ENCODE measurements at places on chromosomes 11 and 22.

- H3K36me3 ChIP-seq = no peaks in the 10 kb centered on the region
- no peaks in the 10 kb centered on the region for H3K27me3 ChIP-seq
- H3K4me1 ChIP-seq = no peaks in the 10 kb centered on the region
Measured at GRCh38 chr11:58926695-58927094, 12.6 kb upstream of the GLYATL1 start.

- no peaks in the 10 kb centered on the region for H3K4me1 ChIP-seq
- DNase-seq = no peak
- no peaks in the 10 kb centered on the region for H3K36me3 ChIP-seq
- no peak overlapping the region for H3K4me3 ChIP-seq
- no peaks in the 10 kb centered on the region for H3K27me3 ChIP-seq
Measured at GRCh38 chr11:121672630-121673487, 220.1 kb upstream of the SORL1-AS1 start.

- H3K36me3 ChIP-seq = no peaks in the 10 kb centered on the region
- no peak overlapping the region for H3K4me3 ChIP-seq
- H3K27ac ChIP-seq = no peak overlapping the region
- DNase-seq = no peak
- H3K4me1 ChIP-seq = peaks cover 5% of the 10 kb centered on the region
- H3K27me3 ChIP-seq = no peaks in the 10 kb centered on the region
Measured at GRCh38 chr11:12155696-12156095, 45.3 kb downstream of the MICAL2 start.

DNA sequence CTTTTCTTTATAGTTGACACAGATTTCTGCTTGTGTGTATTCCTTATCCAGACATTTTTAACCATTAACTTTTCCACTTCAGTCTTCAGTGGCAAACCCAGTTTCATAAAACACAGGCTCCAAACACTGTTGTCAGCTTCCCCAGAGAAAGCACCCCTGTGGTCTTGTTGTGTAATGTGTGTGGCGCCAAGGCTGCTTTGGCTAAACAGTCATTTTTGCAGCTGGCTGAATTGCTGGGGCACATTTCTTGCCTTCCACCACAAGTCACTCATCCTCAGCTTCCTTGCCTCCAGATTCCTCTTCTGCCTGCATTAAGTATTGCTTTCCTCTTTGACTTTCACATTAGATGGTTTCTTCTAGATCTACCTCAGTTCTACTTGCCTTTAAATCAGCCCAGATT lies 40.5 kb downstream of the ARHGAP1 start:
- H3K27ac ChIP-seq = no peak overlapping the region
- no peak for DNase-seq
- H3K4me1 ChIP-seq = no peaks in the 10 kb centered on the region
- H3K4me3 ChIP-seq = no peak overlapping the region

GRCh38 chr11:38710262-38710661 lies 2112.2 kb upstream of the RAG2 start:
- DNase-seq = no peak
- H3K27ac ChIP-seq = no peak overlapping the region
- no peaks in the 10 kb centered on the region for H3K4me1 ChIP-seq
- H3K36me3 ChIP-seq = no peaks in the 10 kb centered on the region
- no peaks in the 10 kb centered on the region for H3K27me3 ChIP-seq

DNA sequence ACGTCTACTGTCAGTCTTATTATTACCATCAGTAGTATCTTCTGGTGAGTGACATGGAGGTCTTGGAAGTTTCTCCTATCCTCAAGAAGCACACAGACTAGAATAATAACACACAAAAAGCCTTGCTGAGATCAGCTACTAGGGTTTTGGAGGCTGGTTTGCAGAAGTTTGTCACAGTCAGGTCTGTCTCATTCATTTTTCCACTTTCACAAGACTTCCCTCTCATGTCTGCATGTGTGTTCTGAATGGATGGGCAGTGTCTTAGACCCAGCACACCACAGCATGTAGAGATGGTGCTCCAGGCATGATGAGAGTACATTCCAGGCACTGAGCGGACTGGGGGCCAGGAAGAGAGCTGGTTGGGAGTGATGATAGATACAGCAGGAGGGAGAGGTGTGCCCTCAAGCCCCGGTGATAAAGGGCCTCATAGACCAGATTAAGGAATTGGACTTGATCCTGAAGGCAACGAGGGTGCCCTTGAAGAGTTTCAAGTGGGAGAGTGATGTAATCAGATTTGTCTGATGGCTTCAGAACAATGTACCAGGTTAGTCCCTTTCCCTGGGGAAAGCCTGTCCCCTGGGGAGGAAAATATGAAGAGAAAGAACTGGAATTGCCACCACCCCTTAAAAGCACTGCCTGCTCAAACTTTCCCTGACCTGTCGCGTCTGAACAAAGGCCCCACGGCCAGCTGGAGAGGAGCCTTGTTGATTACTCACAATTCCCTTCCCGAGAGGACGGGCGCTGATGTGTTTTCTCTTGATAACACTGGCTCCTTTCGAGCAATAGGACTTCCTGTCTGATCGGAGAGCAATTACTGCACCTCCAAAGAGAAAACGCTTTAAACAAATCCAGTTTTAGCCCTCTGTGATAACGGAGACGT lies 45.1 kb upstream of the LMO2 start:
- no peak overlapping the region for H3K4me3 ChIP-seq
- no peak for DNase-seq
- no peak overlapping the region for H3K27ac ChIP-seq
- no peaks in the 10 kb centered on the region for H3K27me3 ChIP-seq

DNA sequence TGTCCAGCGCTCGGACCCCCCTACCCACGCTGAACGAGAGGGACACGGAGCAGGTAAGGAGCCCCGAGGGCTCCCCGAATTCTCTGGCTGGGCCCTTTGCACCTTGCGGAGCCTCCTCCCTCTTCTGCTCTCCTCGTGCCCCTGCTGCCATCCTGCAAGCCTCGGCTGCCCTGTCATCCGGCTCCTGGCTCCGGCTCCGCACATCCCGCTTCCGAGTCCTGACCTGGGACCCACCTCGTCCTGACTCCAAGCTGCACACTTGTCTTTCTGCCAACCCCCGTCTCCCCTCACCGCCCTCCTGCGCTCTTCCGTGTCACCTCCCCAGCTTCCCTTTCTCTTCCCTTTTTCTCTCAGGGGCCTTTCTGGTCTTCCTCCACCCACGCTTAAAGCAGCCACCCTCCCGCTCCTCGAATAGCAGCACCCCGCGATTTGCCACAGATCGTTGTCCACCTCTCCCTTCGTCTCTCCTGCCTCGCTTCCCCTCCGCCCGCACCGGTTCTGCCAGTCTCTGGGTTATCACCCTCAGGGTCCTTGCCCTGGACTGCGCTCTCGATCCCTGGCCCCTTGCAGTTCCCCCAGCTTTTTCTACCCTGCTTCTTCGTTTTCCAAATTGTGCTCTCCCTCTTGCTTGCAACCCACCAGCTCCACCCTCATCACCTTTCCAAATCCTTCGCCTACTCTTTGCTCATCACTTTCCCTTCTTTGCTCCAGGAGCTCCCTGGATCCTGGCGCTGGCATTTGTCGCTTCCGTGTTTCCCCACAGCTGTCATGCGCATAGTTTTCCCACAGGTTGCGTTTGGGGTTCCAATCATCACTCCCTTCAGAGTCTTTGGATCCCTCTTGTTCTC lies 822 bp downstream of the MARK2 start:
- no peaks in the 10 kb centered on the region for H3K36me3 ChIP-seq
- DNase-seq = peak; percentile 55
- peak overlapping the region; percentile 89 for H3K4me3 ChIP-seq
- peaks cover 53% of the 10 kb centered on the region for H3K4me1 ChIP-seq
- peak overlapping the region; percentile 64 for H3K27ac ChIP-seq

GRCh38 chr11:46543564-46543963 lies 50.3 kb downstream of the AMBRA1 start:
- no peak for DNase-seq
- H3K27me3 ChIP-seq = no peaks in the 10 kb centered on the region
- no peak overlapping the region for H3K27ac ChIP-seq
- peaks cover 28% of the 10 kb centered on the region for H3K36me3 ChIP-seq

DNA sequence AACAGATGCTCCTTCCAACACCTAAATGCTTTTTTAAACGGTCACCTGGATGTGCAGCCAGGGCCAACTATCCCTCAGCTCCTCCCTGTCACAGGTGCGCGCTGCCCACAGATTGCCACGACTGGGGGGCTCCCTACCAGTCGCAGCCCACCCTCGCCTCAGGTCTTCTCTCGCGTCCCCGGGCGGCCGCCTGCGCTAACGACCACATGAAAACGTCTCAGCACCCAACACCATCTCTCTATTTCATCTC lies 469 bp downstream of the ZBED5 start:
- peaks cover 7% of the 10 kb centered on the region for H3K4me1 ChIP-seq
- no peaks in the 10 kb centered on the region for H3K36me3 ChIP-seq
- peak overlapping the region; percentile 98 for H3K27ac ChIP-seq
- no peaks in the 10 kb centered on the region for H3K27me3 ChIP-seq

- peak overlapping the region; percentile 25 for H3K4me3 ChIP-seq
- no peak overlapping the region for H3K27ac ChIP-seq
- H3K36me3 ChIP-seq = no peaks in the 10 kb centered on the region
- no peaks in the 10 kb centered on the region for H3K27me3 ChIP-seq
- H3K4me1 ChIP-seq = no peaks in the 10 kb centered on the region
Measured at GRCh38 chr11:84437071-84437980, 1151.2 kb upstream of the CCDC90B start.

Data from pancreas (tissue), 10 donors.